ENCODE measurements at places on chromosomes 7 and 10.
A peak's percentile ranks its signal among the peaks of the same experiment; 100 is the strongest.

- DNase-seq: no peak
Measured at GRCh38 chr10:34240039-34240438, 575.1 kb downstream of the PARD3 start.

DNA sequence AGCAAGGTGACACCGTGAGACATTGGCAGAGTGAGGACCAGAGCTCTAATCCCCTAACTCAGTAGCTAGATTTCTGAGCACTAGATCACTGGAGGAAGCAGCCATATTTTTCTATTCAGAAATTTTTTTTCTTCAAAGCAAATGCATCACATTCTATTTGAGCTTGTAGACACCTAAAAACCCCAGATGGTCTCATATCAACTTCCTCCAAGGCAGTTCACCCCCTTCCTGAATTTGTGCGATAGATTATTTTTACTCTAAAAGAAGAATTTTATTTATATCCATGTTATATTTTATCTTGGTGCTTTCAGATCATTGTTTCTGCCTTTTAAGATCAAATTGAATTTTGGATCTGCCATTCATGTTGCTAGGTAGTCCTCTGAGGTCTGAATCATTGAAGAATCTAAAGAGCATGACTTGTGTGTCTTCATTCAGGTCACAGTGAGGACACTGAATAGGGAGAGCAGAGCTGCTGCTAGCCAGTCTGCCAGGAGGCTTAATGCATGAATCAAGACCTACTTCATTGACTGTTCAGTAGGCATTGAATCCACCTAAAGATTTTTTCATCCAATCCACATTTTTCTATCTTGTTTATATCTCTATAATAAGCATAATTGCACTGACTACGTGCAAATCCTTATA lies 92.9 kb upstream of the LRRTM3 start:
- DNase-seq: no peak

DNA sequence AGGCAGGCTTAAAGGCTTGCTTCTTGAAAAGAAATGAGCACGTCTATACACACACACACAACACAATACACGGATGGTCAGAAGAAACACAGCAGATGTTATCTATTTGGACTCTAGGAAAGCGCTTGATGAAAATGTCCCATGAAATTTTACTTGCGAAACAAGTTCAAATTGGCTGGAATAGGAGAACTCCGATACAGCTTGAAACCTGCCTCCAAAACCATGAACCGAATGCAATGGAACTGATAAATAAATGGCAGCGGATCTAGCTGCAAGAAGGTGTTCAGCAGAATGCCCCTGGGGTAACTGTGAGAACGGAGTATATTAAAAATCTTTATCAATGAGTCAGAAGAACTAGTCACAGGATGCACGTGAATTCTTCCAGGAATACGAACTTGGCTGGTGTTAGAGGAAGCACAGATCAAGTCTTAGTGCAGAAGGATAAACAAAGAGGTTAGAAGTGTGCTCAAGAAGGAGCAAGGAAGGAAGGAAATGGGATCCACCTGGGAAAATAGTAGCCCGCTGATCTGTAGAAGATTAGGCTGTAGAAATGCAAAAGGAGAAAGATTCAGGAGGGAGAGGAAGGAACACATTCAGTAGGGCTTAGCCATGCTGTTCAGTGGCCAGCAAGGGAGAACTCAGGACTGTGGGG lies 142.0 kb upstream of the PRKCQ start:
- no peak for DNase-seq

DNA sequence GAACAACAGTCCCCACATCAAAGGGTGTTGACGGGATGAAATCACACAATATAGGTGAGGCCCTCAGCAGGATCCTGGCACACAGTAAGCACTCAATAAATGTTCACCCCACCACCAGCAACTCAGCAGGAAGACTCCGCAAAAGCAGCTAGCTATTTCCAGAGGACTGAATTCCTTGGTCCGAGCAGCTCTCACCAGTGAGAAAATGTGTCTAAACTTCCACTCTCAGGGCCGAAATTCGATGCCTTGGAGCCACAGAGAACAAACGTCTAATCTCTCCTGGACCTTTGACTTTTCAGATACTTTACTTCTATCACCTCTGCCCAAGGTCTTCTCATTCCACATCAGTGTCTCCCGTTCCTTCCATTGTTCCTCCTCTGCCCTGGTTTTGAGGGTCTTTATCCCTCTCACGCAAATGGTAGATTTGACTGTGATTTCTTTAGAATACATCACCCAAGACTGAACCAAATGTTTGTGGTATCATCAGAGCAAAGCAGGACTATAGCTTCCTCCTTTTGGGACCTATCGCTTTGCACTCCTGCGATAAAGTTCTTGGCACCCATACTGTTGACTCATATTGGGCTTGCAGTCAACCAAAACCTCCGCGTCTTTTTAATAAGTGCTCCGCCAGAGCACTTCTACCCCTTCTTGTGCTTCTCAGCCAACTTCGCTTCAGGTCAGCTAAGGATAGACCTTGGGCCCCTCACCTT lies 903 bp upstream of the NT5C2 start:
- no peak for DNase-seq

DNA sequence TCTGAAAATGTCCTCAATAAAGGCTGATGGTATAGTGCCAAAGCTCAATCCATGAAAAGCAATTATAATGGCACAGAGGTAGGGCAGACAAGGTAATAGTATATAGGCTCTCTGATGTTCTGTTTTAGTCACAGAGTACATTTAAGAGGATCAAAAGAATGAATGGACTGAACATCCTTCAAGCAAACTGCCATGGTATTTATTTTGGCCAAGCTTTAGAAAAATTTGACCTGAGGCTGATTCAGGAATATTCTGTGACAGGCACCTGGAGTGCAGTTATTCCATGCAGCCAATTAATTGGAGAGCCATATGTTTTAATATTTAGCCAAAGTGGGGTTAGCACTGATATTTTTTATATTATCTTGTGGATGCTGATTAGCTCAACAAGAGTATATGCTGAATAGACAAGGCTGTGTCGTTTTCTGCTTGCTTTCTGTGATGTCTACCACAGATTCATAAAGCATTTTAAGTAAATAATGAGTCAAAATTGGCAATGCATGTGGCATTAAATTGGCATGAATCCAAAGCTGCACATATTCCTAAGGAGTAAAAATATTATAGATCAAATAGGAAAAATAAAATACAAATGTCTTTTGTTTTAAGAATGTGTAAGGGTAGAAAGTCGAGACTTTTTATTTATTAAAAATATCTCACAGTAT lies 177.4 kb downstream of the PCLO start:
- DNase-seq: no peak

GRCh38 chr10:47030191-47030703 lies 119.0 kb downstream of the PTPN20 start:
- DNase-seq: peak; percentile 42

- DNase-seq: no peak
Measured at GRCh38 chr7:129644634-129645230, 33.2 kb downstream of the NRF1 start.

- no peak for DNase-seq
Measured at GRCh38 chr7:122844191-122844988, 41.9 kb downstream of the CADPS2 start.

- no peak for DNase-seq
Measured at GRCh38 chr10:35355971-35356724, 19.8 kb downstream of the CCNY start.

DNA sequence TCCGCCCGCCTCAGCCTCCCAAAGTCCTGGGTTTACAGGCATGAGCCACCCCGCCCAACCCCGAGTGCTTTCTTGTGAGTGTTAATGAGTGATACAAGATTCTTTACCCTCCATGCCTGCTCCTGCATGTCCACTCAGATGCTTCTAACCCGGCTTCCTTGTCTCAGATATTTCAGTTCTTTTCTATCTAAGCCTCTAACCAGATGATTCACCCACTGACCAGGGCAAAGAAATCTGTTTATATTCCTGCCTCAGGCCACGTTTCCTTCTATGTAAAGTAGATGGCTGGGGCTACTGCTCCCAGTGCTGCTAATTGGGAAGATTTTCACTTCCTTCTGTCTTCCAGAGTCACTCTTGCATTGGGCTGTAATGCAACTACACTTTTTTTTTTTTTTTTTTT lies 395.1 kb upstream of the ANKRD30A start:
- DNase-seq: no peak

GRCh38 chr10:83397806-83398205 lies 741.5 kb upstream of the GHITM start:
- no peak for DNase-seq

GRCh38 chr10:127151981-127152699 lies 44.3 kb downstream of the INSYN2A start:
- DNase-seq: no peak

- DNase-seq: peak; percentile 95
Measured at GRCh38 chr7:106064771-106065574, 47.1 kb downstream of the SYPL1 start.

GRCh38 chr7:39608278-39608677 lies 15.1 kb upstream of the RALA start:
- DNase-seq: no peak

GRCh38 chr10:4638099-4638498 lies 187.9 kb upstream of the AKR1E2 start:
- no peak for DNase-seq

GRCh38 chr7:121388950-121389349 lies 7.2 kb downstream of the FAM3C start:
- DNase-seq: no peak

GRCh38 chr10:12937527-12937926 lies 64.0 kb downstream of the CCDC3 start:
- no peak for DNase-seq

GRCh38 chr10:114615600-114616007 lies 42.5 kb downstream of the ABLIM1 start:
- DNase-seq: no peak

GRCh38 chr7:131830681-131831080 lies 274.3 kb upstream of the PODXL start:
- no peak for DNase-seq

DNA sequence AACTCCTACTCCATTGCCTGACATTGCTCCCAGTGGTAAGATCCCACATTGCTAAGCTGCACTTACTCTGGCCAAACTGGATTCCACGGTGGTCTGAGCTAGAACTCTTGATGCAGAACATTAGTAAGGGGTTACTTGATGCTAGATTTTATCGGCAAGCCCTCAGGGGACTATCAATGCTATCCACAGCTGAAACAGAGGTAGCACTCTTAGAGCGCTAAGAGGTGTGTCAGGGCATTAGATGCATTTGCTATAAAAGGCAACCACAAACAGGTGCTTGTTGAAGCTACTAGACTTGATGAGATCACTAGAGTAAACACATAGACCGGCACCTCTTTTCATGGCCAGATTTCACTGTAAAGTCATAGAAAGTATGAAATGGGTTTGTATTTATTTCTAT lies 116.3 kb downstream of the MDFIC start:
- peak; percentile 73 for DNase-seq

DNA sequence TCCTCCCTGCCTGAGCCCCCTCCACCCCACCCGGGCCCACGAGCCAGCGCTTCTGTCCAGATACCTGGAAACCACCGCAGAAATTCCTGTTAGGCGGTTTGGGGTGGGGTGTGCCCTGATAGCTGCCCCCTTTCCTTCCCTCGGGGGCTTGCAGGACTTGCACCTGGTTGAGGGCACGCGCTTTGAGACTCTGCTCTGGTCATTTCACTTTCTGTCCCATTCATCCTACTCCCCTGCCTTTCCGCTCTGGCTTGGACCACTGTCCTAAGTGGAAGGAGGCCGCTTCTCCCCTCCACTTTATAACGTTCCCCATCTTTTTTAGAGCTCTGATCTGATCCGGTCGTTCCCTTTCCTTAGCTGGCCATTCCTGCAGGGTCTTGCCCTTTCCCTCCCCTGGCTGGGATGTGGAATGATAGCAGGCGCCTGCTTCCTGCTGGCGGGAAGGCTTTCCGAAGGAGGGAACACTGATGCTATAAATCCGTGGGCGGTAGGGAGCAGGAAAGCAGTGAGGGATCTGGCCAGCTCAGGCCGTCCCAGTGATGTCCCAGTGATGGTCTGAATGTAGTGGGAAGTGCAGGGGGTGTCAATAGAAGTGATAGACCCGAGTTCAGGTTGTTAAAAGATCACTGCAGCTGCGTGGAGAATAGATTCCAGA lies 852 bp upstream of the PRKAR1B start:
- DNase-seq: peak; percentile 54

DNA sequence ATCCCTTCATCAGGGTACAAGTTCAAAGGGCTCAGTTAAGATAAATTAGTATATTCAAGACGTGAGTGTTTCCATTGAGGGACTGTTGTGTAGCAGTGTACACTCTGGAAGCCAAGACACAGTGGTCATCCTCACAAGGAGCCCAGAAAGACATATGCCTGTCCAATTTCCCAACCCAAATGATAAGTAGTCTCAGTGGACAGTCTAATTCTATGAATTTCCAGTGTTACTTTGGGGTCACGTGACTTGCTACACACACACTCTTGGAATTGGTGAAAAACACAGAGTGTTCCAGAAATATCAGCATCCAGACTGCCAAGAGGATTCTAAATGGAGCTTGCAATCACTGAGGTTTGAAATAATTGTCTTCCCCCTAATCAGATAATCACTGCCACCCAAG lies 365.1 kb downstream of the WDR11 start:
- no peak for DNase-seq

- no peak for DNase-seq
Measured at GRCh38 chr7:158543840-158544239, 43.8 kb downstream of the PTPRN2 start.

DNA sequence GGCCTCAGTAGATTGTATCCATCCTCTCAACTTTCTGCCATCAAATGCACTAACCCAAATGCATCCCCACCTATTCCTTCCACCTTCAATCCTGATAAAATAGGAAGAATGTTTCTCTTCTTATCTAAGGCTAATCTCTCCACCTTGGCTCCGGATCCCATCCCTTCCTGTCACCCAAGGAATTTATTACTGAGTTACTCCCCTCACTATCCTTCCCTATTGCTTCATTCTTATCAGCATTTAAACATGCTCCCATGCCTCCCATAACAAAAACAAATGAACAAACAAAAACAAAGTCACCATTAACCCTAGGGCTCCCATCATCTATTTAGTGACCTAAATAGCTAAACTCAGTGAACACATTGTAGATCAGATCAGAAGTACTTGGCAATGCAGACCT lies 25.3 kb downstream of the AASS start:
- no peak for DNase-seq

- DNase-seq: no peak
Measured at GRCh38 chr10:26843736-26844135, 17.0 kb downstream of the ABI1 start.

Measured in islet precursor cell (in vitro differentiated cells).